ENCODE measurements at places on chromosomes 5 and 9.

DNA sequence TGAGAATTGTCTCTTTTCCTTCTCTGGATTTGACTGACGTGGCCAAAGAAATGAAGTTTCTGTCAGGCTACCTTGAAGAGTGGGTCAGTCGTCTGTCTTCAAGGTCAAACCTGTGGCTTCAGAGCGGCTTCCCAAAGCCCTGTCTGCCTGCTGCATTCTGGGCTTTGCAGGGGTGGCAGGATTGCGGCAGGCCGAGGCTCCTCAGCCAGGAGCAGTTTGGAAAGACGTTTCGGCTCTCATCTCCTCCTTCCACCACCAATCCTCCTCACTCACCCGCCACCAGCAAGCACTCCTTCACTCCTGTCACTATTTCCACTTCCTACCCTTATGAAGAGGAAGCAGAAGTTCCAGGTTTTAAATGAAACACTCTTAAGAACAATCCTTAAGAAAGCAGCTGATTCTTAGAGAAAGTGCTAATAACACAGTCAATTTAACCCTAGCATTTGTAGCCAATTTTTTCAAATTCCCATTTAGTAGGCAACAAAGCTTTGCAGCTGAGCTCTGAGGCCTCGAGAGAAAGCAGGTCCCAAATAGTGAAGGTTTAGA, 351.7 kb downstream of the ZNF608 start:
- no peak for DNase-seq

DNA sequence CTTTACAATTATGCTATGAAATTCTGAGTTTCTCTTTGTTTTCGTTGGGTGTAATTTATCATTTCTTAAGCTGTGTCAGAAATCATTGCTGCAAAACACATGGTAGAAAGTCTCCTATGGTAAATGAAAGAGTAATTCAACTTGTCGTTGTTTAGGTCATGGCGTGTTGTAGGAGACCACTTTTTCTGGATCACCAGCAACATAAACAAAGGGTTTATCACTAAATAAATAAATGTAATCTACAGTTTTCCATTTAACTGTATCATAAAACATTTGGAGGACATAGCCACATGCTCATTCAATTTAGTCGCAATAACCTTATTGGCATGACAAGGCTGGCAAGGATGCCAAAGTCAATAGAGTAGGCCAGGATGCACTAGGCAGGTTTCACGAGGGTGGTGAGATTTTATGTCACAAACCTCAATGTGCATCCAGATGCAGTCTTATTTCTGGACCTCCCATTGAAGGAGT, 154.4 kb upstream of the ERCC6L2 start:
- DNase-seq = no peak

DNA sequence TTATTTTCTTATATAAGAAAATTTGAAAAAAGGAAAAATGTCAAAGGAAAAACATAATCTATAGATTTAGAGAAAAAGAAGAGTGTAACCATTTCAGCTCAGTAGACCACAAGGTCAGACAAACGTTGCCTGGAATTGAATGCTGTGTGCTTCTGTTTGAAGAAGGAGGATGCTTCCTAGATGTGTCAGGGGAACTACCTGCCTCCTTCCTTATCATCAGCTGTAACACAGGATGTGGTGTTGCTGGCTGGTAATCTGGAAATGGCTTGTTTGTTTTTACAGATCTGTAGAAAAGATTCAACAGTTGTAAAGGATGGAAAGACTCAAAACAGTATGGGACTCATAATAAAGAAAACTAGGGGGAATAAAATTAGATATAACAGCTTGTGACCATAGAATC, 160.7 kb upstream of the MEF2C start:
- DNase-seq = no peak

DNA sequence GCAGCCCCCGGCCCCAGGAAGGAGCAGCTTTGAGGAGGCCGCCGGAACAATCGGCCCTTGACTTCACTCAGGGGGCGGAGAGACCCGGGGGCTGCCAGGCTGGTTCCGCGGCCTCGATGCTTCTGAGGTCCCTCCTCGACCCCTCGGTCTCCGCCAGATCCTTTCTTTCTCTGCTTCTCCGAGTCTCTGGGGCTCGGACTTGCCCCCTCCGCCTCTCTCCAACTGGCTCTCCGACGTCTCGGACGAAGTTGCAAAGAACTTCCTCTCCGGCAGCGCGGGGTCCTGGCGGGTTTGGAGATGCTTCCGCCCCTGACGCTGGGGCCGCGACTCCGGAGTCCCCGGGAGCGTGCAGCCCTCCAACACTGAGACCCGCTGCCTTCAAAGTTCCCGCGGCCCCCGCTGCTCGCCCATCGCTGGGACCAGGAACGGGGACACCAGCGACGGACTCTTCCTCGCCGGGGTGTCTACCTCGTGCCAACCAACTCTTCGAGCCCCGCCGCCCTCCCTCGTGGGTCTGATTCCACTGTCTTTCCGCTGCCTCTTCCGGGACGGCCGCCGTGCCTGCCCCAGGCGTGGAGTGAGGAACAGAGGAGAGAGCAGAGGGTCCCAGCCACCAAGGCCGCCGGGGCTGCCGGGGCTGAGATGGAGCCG, 7.0 kb downstream of the PAX5 start:
- peak; percentile 67 for DNase-seq

- no peak for DNase-seq
Observed at GRCh38 chr9:112104401-112104800, 70.7 kb downstream of the SUSD1 start.

DNA sequence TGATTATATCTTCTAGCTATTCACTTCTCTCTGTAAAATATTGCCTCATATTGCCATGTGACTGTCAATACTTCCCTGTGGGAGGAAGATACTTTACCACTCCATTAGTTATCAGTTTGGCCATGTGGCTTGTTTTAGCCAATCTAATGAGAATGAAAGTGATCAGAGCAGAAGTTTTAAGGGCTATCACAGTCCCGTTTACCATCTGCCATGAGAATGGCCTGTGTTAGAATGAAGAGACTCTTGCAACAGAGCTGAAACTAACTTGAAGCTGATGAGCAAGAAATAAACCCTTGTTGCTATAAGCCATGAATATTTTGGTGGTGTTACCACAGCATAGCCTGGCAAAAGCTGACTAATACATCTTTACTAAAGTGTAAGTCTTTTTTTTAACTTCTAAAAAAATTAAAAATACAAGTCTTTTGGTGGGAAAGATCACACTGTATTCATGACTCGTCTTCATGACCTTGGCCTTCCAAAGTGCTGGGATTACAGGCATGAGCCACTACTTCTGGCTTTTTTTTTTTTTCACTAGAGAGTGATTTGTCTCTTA, 68.0 kb upstream of the CTNNA1 start:
- no peak for DNase-seq

DNA sequence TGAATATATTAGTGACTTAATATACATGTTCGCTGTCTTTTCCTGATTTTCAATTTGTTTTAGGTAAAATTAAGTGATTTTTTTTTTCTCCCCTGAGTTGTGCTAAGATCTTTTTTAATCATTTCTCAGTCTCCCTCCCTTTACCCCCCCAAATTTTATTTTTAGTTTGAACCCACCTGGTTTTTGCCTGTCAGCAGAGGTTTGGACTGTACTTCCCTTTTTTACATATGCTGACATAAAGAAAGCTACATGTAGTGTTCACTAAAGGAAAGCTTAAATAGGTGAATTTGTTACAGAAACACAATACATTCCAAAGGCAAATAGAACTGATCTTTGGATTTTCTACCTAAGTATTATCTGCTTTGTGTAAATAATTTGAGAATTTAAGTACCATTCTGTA, 82.2 kb downstream of the IPO11 start:
- no peak for DNase-seq

DNA sequence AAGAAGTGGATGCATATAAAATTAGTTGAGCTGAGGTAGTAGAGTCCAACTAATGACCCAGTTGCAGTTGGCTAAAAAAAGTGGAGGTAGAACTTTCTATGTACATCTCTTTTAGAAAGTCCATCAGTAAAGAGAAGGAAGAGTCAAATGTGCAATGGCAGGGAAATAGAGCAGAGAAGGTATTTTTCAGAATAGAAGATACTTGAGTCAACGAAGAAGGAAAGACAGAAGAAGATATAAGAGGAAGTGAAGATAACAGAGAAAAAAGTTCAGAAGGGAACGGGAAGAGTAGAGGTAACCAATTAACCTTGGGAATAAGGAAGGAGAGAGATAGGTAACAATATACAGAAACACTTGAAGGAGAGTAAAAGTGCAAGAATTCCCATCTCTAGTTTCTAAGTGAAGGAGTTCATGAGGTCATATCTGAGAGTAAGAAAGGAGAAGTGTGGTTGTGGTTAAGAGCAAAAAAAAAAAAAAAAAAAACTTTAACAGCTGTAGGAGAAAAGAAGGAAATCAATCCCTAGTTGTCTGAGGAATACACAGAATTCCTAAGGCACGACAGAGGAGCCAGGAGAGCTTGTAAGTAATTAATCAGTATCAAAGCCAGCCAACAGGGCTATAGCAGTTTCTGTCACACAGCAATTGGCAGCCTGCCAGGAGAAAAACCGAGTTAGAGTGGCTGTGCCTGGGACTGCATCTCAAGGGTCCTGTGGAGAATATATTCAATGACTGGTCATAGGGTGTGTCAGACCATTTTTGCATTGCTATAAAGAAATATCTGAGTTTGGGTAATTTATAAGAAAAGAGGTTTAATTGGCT, 61.0 kb downstream of the ARL15 start:
- DNase-seq = no peak

GRCh38 chr9:29556746-29557145, 1983.5 kb upstream of the C9orf72 start:
- DNase-seq = no peak

- no peak for DNase-seq
Observed at GRCh38 chr5:4095918-4096630, 500.4 kb downstream of the IRX1 start.

GRCh38 chr5:96142786-96143434, 181.3 kb upstream of the ELL2 start:
- DNase-seq = no peak

GRCh38 chr5:149656576-149657182, 73.4 kb upstream of the PPARGC1B start:
- DNase-seq = peak; percentile 60

DNA sequence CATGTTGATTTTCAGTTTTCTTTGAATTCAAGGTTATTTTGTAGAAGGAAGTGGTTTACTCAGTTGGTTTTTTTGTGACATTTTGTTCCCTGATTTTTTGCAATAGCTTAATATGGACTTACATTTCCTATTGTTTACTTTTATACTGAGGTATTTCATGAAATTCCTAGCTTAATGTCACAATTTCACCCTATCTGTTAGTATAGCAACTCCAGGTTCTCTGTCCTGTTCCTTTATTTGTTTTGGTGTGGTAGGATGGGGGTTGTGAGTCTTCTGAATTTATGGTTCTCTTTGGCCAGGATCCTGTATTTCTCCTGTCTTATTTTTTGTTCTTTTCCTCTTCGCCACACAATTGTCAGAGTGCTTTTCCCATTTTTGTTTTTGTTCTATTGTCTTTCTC, 523.4 kb upstream of the ARRDC3 start:
- DNase-seq = no peak

GRCh38 chr9:16515879-16516301, 354.6 kb downstream of the BNC2 start:
- DNase-seq = no peak

DNA sequence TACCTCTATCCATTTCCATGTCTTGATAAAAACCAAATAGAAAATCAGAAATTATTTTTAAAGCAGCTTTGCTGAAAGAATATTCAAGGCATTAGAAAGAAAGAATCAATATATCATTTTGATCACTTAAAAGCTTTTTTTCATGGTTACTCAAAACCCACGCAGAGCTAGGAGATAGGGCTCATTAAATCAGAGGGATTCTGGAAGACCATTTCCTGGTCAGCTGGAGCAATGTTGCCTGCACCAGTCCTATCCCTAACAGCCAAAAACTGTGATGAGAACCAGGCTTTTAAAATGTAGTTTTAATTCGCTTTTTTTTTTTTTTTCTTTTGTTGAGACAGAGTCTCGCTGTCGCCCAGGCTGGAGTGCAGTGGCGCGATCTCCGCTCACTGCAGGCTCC, 72.3 kb downstream of the ARSB start:
- no peak for DNase-seq

DNA sequence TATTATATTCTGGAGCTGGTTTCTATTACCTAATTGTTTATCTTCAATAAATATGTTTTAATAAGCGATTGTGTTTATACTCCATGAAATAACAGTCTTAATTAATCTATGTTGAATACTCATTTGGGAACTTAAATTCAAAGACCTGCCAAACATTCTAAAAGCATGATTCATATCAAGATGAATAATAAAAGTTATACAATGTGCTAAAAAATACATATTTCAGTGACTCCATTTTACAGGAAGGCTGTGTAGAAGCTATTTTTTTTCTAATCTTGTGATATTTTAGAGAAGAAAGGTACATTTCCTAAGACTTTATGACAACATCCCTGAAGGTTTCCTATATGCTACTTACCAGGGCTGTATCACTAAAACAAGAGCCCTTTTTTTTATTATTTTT, 417.9 kb downstream of the NFIB start:
- DNase-seq = no peak

DNA sequence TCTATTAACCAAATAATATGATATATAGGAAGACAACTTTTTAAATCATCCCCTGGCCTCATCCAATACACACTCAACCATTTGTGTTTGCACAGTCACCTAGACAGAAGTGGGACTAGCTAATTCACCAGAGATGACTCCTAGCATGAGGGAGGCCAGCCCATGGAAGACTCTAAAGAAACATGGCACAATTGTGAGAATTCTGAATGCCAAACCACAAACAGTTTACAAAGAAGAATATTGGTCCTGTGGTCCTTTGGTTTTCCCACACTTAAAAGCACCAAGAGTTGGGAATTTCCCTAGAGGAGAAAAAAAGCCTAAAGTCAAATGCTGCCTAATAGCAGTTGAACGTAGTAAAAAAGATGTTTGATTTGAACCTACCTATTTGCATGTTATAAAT, 609.9 kb downstream of the ACTL7B start:
- DNase-seq = no peak

DNA sequence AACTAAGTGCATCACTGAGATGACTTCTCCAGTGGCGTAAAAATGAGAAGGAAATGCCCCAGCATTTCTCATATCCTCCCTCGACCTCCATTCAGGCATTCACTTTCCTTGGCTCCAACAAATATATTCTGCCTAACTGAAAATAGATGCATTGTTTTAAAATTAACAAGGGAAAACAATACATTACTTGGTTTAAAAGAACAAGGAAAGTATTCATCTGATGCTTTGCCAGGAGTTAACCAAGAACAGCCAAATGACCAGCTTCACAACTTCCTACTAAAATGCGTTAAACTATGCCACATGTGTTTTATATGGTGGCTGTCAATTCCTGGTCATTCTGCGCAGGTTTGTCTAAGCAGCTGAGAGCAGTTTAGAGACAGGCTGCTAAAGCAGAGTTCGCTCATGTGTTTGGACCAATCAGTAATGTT, 121.4 kb downstream of the GNAQ start:
- no peak for DNase-seq
